ENCODE measurements at places on chromosomes 16 and 17. TPM values are rescaled to one million over a fixed set of nuclear protein-coding genes. Genes with fewer than 3 reads are reported as not detected.

Gene SRCIN1
- total RNA-seq: 33.7 TPM

Gene KSR1
- total RNA-seq: 21.7 TPM

Gene GAS2L2
- total RNA-seq: 1.2 TPM

Gene CDC6
- 4.8 TPM for total RNA-seq

Gene CHST4
- 0.46 TPM for total RNA-seq

Gene PTGES3L
- 3.7 TPM for total RNA-seq

Gene PRAC2
- not detected for total RNA-seq

Gene KRT24
- not detected for total RNA-seq

Gene RAP1GAP2
- 28.4 TPM for total RNA-seq

Gene RHBDL1
- 7.4 TPM for total RNA-seq

Gene CDH11
- 215 TPM for total RNA-seq
